Fibroblast of skin of right quadriceps (primary cell): ENCODE measurements at places on chromosomes 5 and 9.

DNA sequence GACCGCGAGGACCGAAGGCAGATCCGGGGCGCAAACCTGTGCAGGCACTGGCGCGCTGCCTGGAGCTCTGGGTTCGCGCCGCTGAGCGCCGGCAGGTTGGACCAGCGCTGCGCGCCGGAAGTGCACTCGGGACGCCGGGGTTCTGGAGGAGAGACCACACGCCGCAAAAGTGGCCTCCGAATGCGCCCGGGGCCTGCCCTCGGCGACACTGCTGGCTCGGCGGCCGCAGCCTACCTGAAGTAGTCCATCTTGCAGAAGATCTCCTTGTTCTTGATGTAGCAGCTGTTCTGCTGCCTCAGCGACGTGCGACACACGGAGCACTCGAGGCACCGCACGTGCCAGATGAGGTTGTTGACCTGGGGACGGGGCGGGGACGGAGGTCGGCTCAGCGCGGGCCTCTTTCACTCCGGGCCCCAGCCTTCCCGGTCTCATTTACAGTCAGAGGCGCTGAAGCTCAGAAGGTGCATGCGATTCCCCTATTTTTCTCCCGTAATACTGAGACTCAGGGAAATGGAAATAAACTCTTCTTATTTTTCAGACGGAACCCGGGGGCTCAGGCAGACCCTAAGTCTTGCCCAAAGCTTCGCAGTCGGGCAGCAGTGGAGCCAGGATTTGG, 2.5 kb downstream of the LHX6 start:
- no peak for DNase-seq

DNA sequence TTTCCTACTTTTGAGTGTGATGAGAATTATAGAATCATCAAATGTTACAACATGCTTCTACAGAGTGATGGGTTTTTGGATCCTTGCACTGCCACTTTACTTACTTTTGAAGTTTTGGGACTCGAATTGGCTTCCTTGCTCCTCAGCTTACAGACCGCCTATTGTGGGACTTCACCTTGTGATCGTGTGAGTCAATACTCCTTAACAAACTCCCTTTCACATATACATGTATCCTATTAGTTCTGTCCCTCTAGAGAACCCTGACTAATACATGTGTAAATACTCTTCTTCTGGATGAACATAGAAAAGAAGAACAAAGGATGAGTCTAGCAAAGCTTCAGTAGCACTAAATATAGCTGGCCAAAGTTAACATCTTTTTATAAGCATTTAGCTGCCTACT, 98.7 kb upstream of the PDE4D start:
- no peak for DNase-seq

DNA sequence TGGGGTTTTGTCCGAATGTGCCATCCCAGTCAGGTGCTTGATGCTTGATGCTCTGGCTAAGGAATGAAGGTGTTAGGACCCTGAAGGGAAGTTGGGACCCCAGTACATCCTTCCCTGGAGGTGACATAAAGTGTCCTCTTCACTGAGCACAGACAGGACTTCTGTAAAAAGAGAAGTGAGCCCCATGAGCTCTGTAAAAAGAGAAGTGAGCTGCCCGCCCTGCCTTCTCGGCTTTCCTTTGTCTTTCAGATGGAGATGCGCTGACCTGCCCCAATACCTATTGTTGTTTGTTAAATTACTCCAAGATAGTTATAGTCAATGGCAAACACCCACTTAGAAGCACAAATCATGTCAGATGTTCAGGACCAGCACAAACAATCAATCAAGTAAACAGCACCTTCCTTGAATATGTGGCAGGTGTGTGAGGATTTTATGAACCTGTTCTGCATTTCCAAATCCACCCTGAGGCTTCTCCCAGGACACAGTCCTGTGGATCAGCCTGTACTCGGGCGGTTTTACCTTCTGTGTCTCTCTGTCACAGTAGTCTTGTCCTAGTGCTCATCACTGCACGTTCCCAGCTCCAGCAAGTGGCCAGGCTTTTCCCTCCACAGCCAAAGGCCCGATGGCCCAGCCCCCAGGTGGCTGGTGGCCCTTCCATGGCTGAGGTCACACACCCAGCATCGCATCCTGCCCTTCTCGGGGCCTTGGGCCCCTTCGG, 191.4 kb downstream of the MTRR start:
- no peak for DNase-seq

GRCh38 chr9:113511047-113511521, 47.6 kb downstream of the RGS3 start:
- no peak for DNase-seq

GRCh38 chr9:89000371-89000781, 9.1 kb downstream of the S1PR3 start:
- DNase-seq, result no peak

DNA sequence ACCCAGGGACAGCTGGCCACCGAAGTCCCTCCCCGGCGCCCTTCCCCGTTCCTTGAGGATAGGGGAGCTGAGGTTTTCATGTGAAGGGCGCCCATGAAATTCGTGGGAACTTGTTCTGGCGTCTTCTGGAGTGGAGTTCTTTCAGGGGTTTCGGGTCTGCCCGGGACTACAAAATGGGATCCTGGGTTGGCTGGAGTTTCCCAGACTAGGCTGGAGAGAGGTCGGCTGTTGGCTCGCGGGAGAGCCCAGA, 3.6 kb upstream of the RGMB start:
- DNase-seq, result no peak

DNA sequence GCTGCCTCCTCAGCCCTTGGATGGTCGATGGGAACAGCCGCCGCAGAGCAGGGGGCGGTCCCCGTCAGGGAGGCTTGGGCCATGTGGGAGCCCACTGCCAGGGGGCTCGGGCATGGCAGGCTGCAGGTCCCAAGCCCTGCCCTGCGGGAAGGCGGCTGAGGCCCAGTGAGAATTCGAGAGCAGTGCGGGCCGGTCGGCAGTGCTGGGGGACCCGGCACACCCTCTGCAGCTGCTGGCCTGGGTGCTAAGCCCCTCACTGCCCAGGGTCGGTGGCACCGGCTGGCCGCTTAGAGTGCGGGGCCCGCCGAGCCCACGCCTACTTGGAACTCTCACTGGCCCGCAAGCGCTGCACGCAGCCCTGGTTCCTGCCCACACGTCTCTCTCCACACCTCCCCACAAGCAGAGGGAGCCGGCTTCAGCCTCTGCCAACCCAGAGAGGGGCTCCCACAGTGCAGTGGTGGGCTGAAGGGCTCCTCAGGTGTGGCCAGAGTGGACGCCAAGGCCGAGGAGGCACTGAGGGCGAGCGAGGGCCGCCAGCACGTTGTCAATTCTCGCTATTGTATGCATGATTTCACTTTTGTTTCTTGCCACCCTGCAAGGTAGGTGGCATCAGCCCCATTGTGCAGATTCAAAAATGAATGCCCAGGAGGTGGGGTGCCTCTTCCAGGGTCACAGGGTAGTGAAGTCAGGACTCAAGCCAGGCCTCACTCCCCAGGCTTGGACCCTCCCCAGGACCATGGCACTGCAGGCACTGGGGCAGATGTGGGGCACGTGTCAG, 48.6 kb downstream of the COL15A1 start:
- DNase-seq, result no peak

GRCh38 chr5:10153808-10154537, 95.7 kb downstream of the ATPSCKMT start:
- no peak for DNase-seq

GRCh38 chr9:93053781-93054331, 4.6 kb upstream of the SUSD3 start:
- no peak for DNase-seq
